Left kidney (tissue), 8 donors: ENCODE measurements at places on chromosomes 5 and 9. TPM values are rescaled to one million over a fixed set of nuclear protein-coding genes. Genes with fewer than 3 reads are reported as not detected.

GRCh38 chr9:114431003-114431402 is 43.2 kb upstream of the AKNA start:
- DNase-seq, result no peak

DNA sequence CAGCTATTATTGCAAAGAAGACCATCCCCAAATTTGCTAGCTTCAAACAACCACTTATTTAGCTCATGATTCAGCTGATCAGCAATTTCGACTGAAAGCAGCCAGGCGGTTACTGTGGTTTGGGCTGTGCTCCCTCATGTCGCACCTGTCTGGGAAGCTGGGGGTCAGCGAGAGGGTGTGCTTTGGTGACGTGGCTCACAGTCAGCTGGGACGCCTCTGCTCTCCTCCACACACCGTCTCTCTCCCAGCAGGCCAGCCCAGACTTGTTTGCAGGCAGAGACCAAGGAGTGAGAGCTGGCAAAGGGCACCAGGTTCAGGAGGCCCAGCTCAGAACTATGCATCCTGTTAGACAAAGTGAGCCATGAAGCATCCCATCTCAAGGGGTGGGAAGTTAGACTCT is 140.9 kb downstream of the SYK start:
- no peak for DNase-seq

DNA sequence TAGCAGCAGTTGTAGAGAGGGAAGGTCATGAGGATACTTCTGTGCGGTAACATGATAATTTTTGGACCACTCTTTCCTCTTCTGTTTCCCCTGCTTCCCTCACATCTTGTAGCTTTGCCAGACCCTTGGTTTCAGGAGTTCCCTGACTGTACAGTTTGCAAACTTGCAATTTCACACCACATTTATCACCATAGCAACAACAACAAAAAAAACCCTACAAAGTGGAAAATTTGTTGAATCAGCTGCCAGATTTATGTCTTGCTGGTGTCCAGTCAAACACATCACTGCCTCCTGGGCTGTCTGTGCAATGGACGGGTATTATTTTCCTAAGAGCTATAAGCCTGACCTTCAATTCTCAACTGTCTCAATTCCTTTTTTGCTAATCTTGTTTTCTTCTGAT is 751.6 kb downstream of the TLR4 start:
- no peak for DNase-seq

DNA sequence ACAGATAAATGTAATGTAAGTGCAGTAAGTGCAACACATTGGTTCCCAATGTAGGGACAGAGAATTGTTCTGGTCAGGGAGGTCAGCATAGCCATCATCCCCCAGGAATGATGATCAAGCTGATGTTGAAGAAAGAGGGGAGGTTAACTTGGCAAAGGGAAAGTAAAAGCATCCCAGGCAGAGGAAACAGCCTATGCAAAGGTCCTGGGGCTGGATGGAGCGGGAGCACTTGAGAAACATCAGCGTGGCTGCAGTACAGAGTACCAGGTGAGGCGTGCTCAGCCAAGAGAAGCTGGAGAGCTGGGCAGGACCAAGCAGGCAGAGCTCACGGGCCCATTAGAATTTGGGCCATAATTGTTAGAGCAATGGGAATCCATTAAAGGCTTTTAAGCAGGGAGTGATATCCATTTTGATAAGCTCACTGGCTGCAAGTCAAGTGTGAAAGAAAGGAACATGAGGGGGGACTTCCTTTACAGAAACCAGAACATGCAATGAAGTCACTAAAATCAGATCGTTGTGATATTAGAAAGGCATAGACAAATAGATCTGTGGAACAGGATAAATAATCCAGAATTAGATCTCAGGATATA is 50.1 kb upstream of the HAND1 start:
- DNase-seq, result no peak

- no peak for DNase-seq
Measured at GRCh38 chr5:135706893-135707292, 127.6 kb upstream of the SLC25A48 start.

The SLC6A3 gene
- polyA plus RNA-seq, result 0.60 TPM

The SLC34A1 gene
- polyA plus RNA-seq, result 200 TPM

The MSMP gene
- polyA plus RNA-seq, result not detected

The SLIT3 gene
- polyA plus RNA-seq, result 51.5 TPM
